AG10803 (cell line): ENCODE measurements at places on chromosomes 2 and 18.

DNA sequence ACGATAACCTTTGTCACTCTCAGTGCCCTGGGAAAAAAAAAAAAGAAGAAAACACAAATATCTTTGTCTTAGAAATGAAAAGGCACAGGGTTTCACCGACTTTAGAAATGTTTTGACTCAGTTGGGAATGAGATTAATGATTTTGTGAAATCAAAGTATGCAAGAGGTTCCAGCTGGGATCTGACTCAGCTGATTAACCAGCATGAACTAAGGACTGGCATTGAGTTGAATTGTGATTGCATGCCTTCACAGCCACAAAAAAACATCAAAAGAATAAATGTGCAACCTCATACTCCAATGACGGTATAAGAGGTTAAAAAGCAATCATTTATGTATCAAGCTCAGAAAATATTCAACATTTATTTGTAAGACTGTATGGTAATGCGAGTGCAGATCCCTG is 566.6 kb upstream of the DSEL start:
- DNase-seq, result peak; percentile 87

DNA sequence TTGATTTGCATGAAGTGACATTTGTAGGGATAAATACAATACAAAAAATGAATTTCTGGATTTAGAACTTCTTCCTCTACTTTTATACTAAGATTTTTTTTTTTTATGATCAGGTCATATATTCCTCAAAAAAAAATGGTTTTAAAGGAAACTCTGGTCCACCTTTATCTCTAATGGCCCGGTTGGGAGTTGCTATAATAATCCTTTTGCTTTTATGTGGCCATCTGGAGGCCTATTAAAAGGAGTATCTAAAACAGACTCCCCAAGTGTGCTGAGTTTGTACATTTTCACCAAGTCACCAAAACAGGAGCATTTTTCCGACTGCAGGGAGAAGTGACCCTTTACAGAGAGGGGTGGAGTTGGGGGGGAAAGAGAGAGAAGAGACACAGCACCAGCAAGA is 329.2 kb upstream of the FIGN start:
- DNase-seq, result no peak

- no peak for DNase-seq
These were observed 566.8 kb upstream of the ZNF804A start for GRCh38 chr2:184031402-184032147.

DNA sequence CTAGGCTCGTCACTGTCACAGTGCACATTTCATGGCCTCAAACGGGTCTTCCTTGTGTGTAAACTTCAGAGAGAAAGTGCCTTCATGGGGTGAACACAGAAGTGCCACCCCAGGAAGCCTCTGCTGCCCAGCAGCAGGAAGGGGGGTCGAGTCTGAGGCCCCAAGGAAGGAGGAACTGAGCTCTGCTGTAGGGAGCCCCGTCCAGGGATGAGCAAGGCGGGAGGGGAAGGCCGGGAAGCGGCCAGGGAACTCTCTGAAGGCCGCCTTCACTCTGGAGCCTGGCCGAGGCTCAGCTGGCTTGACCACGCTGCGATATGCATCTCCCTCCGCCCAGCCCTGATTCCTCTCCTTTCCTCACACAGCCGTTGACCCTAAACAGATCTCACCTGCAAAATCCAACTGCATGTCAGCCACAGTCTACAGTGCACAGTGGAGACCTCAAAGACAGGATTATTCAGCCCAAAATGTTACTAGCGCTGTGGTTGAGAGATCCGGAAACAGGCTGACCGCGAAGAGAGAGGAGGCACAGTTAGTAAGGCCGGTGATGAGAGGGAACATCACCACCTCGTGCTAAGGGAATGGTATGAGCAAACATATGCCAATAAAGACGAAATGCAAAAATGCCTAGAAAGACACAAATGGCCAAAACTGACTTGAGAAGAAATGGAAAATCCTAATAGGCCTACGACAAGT is 34.2 kb upstream of the CTDP1 start:
- DNase-seq, result no peak

- DNase-seq, result no peak
These were observed 722.8 kb downstream of the ADCYAP1 start for GRCh38 chr18:1627494-1627893.

DNA sequence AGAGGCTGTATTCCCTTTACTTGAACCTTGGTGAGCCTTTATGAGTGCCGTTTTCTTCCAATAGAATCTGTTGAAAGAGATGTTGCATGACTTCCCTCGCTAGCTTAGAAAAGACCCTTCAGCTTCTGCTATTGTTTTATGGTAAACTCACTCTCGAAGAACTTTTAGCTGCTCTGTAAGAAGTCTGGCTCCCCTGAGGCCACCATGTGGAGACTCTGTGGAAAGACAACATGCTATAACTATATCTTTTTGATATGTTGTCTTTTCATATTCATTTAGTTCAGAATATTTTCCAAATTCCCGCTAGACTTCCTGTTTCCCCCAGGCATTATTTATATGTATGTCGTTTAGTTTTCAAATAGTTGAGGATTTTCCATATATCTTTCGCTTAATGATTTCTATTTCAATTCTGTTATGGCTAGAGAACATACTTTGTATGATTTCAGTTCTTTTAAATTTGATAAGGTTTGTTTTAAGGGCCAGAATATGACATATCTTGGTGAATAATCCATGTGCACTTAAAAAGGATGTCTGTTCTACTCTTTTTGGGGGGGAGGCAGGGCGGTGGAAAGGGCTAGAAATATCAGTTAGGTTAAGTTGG is 64.1 kb downstream of the PTPN4 start:
- DNase-seq, result peak; percentile 44

- DNase-seq, result peak; percentile 68
These were observed 1.1 kb downstream of the LMAN1 start for GRCh38 chr18:59357928-59358327.

DNA sequence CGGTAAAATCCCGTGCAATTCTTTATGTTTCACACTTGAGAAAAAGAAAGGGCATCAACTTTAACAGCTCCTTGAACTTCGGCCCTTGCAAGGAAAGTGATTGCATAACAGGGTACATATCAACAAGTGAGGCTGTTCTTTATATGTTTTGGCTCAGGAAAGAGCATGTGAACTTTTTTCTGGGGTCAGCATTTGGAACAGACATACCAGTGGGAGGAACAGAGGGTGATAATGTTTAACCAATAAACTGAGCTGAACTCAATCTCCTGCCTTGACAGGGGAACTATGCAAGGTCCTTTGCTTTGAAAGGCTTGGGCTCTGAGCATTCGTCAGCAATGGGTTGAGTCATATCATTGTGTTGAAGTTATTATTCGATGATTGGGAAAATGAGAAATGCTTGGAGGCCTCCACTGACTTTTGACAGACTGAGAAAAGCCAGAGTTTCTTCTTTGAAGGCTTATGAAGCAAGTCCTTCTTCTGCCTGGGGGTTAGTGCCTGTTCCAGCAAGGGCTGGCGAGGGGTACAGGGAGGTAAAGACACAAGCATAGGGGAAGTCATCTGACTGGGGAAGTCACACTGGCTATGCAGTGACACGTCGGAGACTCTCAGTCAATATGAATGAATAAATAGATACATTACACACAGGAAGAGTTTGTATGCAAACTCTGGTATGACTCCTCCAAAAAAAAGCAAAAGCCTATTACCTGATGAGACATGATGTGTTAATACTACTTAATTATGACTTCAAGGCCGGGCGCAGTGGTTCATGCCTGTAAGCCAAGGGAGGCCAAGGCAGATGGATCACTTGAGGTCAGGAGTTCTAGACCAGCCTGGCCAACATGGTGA is 57.2 kb downstream of the CYB5A start:
- DNase-seq, result peak; percentile 42

- DNase-seq, result no peak
These were observed 188.3 kb downstream of the FBXO15 start for GRCh38 chr18:73959352-73959751.

DNA sequence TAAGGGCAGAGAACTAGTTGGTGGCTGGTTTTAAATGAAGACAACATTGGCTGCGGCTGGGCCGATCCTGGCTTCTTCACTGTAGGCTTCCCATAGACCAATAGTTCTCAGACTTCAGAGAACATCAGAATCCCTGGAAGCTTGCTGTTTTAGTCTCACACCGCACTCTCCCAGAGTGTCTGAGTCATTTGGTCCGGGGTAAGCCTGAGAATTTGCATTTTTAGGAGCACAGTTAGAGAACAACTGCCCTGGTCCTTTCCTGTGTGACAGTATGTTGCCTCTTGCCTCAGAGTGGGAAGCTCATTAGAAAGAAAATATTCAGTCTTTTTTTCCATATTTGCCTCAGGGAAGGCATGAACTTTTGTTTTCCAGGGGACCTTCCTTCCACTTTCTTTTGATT is 137.1 kb upstream of the GAREM1 start:
- no peak for DNase-seq

DNA sequence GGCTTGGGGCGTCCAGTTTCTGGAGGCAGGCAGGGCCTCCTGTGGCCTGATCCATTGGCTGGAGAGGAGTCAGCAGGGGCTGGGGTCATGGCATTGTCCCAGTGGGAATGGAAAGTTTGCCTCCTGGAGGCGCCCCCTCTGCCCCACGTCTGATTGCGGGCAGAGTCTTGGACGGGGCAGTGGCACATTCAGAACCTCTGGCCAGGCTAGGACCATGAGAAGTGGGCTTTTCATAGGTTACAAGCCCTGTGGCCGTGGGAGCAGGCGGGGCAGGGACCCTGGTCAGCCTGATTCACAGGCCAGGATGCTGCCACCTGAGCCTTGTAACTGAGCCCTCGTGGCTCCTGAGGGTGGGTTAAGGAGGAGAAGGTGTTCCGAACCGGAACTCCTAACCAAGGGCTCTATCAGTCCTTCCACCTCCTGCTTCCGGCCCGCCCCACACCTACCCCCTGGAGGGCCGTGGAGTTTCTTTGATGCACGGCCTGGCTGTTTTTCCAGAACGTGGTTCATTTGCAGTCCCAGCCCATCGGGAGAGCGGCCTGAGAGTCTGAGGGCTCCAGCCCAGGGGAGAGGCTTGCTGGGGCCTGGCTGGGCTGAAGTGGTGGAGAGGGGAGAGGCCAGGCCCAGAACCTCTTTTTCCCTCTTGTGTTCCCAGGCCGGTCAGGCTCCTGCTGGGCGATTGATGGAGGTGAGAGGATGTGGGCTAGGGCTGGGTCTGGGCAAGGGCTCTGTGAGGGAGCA is 43.9 kb upstream of the PLB1 start:
- no peak for DNase-seq

DNA sequence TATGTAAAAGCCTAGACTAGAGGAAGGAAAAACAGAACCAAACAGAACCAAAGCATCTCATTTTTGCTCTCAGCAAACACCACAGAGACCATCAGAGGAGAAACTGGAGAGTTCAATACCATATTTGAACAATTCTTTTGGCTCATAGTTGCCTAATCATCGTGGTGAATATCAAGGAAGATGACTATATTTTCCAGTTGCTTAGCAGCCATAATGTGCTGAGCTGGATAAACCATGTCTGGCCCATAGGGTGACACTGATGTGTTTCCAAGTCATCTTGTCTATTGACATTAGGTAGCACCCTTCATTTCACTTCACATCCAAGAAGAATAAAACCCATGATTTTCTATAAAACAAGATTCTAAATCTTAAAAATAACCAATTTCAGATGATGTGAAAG is 5.9 kb upstream of the XRCC5 start:
- DNase-seq, result no peak

- no peak for DNase-seq
These were observed 12.0 kb upstream of the ZCCHC2 start for GRCh38 chr18:62510789-62511188.

GRCh38 chr2:1431886-1432400 is 18.7 kb downstream of the TPO start:
- no peak for DNase-seq

DNA sequence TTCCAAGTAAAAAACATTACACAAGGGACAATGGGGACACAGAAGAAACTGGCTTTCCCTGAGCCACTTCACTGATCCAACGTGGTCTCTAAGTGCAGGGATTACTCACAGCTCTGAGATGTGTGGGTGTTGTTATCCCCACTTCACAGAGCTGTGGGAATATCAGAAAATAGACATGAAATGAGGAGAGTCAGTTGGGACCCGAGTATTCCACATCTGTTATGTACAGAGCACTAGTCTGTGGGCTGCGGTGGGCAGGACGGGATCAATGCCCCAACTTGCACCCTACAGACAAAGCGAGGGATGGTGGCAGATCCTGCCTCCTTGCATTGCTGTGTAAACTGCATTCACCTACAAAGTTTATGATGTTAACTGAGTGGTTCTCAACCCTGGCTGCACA is 11.7 kb downstream of the LAMA1 start:
- DNase-seq, result no peak

GRCh38 chr18:63078471-63078870 is 241.1 kb downstream of the BCL2 start:
- DNase-seq, result no peak

DNA sequence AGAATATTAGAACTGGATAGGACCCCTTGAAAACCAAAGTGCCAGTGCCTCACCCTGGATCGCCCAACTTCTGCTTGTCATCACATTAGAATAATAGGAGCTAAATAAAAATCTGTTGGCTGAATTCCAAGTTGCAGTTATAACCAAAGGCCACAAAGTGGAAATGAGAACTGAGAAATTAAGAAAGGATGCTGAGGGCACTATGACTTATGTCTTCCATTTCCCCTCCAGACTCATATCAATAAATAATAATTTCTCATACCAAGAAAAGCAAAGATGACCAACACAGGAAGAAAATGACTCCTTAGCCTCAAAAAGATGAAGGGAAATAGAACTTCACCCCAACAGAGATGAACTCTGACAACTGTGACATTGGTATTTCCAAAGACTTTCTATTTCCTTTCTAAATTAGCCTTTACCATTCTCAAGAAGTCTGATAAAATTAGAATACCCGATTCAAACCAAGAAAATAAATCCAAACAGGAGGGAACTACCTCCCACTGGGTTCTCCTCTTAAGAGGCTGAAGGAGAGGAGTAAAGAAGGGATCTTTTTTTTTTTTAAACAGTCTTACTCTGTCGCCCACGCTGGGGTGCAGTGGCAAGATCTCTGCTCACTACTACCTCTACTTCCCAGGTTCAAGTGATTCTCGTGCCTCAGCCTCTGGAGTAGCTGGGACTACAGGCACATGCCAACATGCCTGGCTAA is 46.5 kb upstream of the EPG5 start:
- DNase-seq, result no peak

GRCh38 chr18:6592522-6592921 is 137.0 kb upstream of the ARHGAP28 start:
- no peak for DNase-seq

GRCh38 chr18:5463390-5463789 is 80.4 kb downstream of the EPB41L3 start:
- peak; percentile 87 for DNase-seq

DNA sequence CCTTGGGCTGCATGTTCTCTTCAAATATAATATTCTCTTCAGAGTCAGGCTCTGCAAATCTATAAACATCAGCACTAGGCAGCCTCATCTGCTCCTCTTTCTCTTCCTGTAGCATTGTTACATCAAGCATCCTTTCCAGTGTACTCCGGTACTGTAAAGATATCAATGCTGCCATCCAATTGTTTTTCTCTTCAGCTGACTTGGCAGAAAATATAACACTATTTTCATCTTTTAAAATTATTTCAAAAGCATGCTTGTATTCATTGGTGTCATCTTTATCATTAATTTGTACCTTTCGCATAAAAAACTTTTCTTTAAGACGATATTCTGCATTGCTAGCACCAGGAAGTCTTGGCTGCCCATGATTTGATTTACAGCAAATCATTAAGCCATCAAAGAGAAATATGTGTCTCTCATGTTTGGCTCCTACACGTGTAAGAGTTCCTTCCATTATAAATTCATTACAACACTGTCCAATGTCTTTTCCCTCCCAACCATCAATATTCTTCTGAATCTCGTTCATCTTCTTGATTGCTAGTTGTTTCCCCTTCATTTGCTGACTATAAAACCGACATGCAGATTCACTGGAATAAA is 98.1 kb downstream of the SOS1 start:
- no peak for DNase-seq

- DNase-seq, result no peak
These were observed 9.2 kb upstream of the PAIP2B start for GRCh38 chr2:71235930-71236587.

GRCh38 chr2:42009657-42010580 is 37.9 kb upstream of the PKDCC start:
- DNase-seq, result peak; percentile 30
